CD4-positive, alpha-beta T cell treated with Interleukin-12 subunit alpha and Interleukin-12 subunit beta, for 1 hour (primary cell): ENCODE measurements at places on chromosomes 4 and X.

DNA sequence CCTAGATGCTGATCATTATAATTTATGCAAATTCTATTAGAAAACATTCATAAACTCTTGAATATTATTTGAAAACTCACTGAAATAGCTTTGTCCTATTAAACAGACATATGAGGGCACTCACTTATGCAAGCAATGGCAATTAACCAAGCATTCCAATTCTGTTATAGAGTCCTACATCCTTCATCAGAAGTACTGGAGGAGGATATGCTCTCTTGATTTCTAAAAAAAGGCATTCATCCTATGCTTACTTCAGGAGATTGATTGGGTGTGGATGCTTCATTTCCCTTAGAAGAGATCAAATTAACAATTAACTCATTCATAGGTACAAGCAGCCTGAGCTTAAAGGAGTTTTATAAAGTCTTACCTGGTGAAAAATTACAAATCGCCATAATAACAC is 1317.2 kb downstream of the PCDH7 start:
- no peak for DNase-seq

DNA sequence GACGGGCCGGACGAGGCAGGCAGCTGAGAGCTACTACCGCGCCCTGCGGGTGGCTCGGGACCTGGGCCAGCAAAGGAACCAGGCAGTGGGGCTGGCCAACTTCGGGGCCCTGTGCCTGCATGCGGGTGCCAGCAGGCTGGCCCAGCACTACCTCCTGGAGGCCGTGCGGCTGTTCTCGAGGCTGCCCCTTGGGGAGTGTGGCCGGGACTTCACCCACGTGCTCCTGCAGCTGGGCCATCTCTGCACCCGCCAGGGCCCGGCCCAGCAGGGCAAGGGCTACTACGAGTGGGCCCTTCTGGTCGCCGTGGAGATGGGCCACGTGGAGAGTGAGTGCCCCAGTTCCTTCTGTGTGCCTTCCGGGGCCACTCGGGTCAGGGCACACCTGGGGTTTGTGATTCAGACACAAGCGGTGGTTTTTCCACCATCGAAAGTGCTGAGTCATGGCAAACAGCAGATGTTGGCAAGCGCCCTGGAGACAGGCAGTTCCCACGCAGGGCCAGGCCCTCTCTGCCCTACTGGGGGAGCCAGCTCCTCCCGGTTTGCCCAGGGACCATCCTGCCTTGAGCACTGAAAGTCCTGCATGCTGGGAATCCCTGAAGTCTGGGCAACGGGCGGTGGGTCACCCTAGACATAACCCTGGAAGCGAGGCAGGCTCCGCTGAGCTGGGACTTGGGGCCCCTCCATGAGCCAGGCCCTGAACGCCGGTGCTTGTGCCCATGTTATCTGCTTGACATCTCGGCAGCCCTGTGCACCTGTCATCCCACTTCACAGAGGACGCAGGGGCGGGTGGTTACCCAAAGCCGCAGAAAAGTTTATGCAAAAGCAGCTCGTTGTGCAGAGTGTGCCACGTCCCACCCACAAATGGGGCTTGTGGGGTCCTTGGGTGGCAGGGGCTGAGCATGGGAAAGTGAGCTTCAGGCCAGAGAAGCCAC is 29.5 kb downstream of the SH3TC1 start:
- peak; percentile 67 for DNase-seq

DNA sequence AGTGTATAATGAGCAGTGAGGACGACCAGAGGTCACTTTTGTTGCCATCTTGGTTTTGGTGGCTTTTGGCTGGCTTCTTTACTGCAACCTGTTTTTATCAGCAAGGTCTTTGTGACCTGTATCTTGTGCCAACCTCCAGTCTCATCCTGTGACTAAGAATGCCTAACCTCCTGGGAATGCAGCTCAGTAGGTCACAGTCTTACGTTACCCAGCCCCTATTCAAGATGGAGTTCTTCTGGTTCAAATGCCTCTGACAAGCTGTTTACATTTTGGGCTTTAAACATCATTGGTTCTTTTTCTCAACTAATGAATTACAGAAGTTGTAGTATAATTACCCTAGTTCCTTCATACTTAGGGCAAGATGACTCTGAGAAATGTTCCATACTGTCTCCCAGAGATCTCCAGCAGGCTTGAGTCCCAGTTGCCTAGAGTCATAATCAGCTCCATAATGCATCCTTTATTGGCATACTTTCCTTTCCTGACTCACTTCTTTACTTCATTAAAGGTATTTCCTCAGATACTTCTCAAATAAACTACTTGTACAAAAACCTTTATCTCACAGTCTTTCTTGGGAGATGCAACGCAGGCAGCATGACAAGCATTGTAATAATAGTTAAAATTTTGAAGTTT is 136.5 kb downstream of the KDM6A start:
- DNase-seq, result no peak

GRCh38 chrX:149757206-149758067 is 16.4 kb upstream of the HSFX1 start:
- DNase-seq, result no peak

- no peak for DNase-seq
These were observed 30.6 kb downstream of the WDR1 start for GRCh38 chr4:10085828-10086505.

- DNase-seq, result no peak
These were observed 208.1 kb downstream of the PDGFC start for GRCh38 chr4:156763511-156763910.
